ENCODE measurements at places on chromosomes 6 and 20. TPM values are rescaled to one million over a fixed set of nuclear protein-coding genes. Genes with fewer than 3 reads are reported as not detected.

MUCL3 gene
- total RNA-seq: not detected

SOX18 gene
- total RNA-seq: 1.6 TPM

ELOVL4 gene
- total RNA-seq: 73.6 TPM

SLC22A3 gene
- 3.9 TPM for total RNA-seq
